ENCODE measurements at places on chromosomes 3 and 15.

GRCh38 chr3:99867594-99868310 is 50.1 kb downstream of the CMSS1 start:
- DNase-seq = no peak

DNA sequence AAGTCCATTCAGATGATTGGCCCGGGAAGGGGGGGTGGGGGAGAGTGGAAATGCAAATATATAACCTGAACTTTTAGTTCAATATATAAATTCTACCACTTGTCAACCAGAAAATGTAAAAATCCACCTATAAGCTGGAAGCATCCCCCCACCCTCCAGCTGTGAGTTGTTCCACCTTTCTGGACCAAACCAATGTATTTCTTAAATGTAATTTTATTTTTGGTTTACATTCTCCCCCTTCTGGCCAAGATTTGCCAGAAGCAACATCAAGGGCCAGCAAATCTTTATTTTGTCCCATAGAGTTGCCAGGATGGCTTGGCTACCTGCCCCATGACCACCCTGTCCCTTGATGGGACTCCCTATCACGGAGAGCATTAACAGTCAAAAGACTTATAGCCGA is 545.7 kb downstream of the TBL1XR1 start:
- no peak for DNase-seq

GRCh38 chr3:108076564-108076963 is 14.3 kb downstream of the CD47 start:
- DNase-seq = no peak

- DNase-seq = no peak
Observed at GRCh38 chr3:144963810-144964209, 992.2 kb downstream of the DIPK2A start.
